Bone marrow (tissue), 2 donors: ENCODE measurements at places on chromosomes 2 and 18.

DNA sequence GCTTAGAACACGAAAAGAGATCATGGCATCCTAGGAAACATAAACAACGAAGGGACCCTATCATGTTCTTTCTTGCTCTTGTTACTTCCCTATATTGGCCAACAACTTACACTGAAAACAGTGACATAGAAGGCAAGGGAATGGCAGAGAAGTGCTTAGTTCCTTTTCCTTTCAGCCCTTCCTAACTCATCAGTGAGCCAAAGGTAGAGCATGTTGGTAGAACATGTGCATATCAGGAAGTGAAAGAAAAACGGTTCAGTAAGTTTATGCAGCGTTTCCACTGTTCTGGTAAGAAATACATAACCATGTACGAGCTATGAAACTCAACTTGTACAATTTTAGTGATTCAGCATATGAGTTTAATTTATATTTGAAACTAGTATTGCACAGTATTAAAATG is 21.7 kb downstream of the AKAIN1 start:
- DNase-seq, result no peak

GRCh38 chr18:12640881-12641200 is 17.1 kb downstream of the SPIRE1 start:
- no peak for DNase-seq

DNA sequence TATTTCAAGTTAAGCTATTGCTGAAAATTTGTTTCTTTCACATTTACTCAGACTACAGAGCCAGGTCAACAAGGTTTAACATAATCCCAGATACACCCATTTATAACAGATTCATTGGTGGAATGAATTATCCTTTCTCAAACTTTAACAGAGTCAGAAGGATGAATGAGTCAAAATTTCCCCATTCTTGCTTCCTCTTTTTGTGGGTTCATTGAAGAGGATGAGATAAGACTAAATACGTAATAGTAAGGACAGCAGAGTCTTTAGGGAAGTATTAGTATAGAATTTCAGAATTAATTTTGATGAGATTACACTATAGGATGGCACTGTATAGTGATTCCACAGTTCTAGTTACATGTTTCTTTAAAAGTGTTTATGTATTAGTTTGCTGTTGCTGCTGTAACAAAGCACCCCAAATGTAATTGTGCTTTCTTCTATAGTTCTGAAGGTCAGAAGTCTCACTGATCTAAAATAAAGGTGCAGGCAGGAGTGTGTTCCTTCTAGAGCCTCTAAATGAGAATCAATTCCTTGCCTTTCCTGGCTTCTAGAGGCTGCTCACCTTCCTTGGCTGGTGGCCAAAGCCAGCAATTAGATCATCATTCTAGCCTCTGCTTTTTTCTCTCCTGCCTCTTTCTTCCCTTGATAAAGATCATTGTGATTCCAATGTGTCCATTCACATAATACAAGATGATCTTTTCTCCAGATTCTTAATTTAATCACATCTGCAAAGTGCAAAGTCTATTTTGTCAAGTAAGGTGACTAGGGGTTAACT is 309.3 kb upstream of the PIK3C3 start:
- DNase-seq, result no peak

- no peak for DNase-seq
These were observed 37.6 kb downstream of the ZNF516 start for GRCh38 chr18:76457475-76457874.

DNA sequence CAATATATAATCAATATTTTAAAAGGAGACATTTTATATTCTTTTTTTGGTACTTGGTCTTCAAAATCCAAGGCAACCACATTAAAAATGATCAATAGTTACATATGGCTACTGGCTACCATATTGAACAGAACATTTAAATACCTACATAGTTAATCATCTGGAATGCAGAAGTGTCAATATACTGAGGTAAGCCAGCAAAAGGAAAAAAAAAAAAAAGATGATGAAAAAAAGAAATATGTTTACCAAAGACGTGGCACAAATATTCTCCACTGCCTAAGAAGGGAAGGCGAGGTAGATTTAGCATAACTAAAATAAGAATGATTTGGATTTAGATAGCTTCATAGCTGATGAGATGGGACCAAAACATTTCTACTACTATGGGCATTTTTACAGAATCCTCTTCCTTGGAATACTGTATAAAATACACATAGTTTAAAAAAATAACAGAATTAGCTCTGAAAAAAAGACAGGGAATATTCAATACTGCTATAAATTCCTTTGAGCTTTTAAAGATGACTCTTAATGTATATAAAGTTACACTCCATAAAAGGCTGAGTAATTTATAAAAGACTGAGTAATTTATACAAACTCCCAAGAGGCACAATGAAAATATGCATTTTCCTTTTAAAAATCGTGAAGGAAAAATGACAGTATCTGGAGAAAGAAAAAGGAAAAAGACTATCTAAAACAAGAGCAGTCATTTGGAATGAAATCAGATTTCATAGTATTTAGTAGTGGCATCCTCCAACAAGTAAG is 63.5 kb downstream of the CDH2 start:
- DNase-seq, result no peak

GRCh38 chr2:220473611-220474010 is 846.2 kb downstream of the SLC4A3 start:
- DNase-seq, result no peak

DNA sequence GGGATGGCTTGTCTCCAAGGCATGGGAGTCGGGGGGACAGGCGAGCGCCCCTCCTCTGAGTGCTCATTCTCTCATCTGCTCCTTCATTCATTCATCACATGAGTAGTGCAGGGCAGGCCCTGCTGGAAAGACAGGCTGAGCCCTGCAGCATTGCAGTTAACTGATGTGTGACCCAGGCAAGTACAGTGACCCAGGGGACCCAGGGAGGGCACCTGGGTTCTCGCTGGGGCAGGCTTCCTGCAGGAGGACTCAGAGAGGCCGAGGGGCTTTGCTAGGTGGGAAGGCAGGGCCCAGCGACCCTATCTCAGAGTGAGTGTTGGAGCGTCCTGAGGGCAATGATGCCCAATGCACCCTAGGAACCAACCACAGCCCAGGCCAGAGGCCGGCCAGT is 30.6 kb downstream of the HJURP start:
- DNase-seq, result no peak

DNA sequence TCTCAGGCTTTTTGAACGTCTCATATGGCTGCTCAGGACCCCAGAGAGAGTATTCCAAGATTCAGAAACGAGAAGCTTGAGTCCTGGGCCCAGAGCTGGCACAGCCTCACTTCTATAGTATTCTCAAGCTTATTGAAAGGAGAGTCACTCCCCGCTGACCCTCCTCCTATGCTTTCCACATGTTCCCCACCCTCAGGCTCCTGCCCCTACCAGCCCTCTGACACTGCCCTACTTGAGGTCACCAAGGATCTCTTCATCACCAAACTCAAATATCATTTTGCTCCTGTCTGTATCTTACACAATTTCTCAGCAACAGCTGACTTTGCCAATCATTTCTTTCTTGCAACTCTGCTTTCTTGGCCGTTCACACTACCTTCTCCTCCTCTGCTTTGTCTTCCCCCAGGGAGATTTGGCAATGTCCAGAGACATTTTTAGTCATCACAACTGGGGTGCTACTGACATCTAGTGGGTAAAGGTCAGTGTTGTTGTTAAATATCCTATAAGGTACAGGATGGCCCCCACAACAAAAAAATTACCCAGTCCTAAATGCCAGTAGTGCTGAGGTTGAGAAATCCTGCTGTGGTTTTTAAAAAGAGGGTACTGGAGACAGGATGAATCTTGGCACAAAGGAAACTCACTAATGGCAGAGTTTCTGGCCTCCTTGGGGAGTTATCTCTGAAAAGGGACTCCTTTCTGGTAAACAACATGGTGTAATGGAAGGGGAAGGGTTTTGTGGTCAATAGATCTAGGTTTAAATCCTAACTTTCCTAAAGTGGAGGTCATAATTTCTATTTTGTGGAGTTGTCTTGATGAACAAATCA is 26.9 kb upstream of the INSIG2 start:
- DNase-seq, result no peak

DNA sequence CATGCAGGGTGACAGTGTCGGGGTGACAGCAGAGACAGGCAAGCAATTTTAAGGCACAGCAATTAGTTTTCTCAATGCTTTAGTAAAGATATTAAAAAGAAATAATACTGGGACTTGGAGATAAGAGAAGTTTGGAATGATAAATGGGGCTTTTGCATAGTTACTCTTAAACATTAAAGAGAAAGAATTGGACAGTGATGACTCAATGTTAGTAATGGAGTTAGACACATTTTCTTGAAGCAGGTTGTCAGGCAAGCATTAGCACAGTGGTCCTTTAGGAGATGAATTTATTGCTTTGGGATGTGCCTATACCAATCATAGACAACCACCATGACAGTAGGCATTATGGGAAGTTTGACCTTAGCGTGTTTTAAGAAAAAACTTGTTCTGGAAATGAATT is 228.3 kb upstream of the RAB12 start:
- DNase-seq, result no peak

GRCh38 chr2:70748002-70748784 is 19.8 kb downstream of the ADD2 start:
- no peak for DNase-seq

GRCh38 chr2:224345492-224345891 is 56.4 kb downstream of the FAM124B start:
- no peak for DNase-seq

GRCh38 chr2:190465060-190465459 is 56.9 kb downstream of the MFSD6 start:
- DNase-seq, result no peak

GRCh38 chr2:239727776-239728600 is 297.2 kb downstream of the NDUFA10 start:
- DNase-seq, result no peak

- no peak for DNase-seq
These were observed 6.5 kb downstream of the NCAPH start for GRCh38 chr2:96342085-96342484.

DNA sequence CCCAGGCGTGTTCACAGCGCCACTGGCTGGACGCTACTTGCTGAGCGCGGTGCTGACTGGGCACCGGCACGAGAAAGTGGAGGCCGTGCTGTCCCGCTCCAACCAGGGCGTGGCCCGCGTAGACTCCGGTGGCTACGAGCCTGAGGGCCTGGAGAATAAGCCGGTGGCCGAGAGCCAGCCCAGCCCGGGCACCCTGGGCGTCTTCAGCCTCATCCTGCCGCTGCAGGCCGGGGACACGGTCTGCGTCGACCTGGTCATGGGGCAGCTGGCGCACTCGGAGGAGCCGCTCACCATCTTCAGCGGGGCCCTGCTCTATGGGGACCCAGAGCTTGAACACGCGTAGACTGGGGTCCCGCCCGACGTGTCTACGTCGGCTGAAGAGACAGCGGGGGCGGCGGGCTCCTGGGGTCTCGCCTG is 891 bp upstream of the KHK start:
- DNase-seq, result no peak

GRCh38 chr18:36141576-36141975 is 11.9 kb downstream of the ELP2 start:
- no peak for DNase-seq

GRCh38 chr2:240989451-240990265 is 8.8 kb upstream of the SNED1 start:
- no peak for DNase-seq
